ENCODE measurements at places on chromosomes 12 and 14.

DNA sequence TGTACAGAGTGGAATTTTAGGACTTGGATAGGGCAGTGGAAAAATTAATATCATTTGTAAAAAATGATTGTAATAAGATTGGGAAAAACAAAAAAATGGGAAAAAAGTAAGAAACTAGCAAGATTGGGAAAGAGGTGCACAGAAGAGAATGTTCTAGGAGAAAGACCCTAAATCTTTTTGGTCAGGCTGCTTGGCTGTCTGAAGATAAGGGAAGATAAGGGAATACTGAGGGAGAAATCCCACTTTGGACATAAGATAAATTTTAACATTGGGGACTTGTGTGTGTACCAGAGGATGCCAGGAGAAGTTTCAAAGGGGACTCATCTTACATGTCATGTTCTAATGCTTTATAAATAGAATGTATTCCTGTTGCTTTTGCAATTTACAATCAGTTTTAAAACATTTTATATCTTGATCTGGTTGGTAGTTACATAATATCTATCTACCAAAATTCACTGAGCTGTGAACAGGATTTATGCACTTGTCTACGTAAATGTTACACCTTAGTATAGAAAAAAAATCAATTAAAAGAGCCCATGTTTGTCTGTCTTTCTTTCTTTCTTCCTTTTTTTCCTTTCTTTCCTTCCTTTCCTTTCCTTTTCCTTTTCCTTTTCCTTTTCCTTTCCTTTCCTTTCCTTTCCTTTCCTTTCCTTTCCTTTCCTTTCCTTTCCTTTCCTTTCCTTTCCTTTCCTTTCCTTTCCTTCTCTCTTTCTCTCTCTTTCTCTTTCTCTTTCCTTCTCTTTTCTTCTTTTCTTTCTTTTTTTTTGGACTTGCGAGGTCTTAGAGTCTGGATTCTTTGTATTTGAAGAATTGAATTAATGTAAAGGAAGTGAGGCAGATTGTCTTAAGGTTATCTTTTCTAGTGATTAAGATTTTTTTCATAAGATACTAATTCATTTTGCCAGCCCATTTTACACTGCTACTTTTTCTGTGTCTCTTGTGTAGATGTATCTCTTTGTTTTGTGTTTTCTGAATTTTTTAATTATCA, 66.1 kb downstream of the KTN1 start:
- no peak for DNase-seq
- no peak overlapping the region for H3K27ac ChIP-seq
- H3K4me1 ChIP-seq, result peaks cover 9% of the 10 kb centered on the region
- H3K36me3 ChIP-seq, result peaks cover 32% of the 10 kb centered on the region
- no peaks in the 10 kb centered on the region for H3K27me3 ChIP-seq

DNA sequence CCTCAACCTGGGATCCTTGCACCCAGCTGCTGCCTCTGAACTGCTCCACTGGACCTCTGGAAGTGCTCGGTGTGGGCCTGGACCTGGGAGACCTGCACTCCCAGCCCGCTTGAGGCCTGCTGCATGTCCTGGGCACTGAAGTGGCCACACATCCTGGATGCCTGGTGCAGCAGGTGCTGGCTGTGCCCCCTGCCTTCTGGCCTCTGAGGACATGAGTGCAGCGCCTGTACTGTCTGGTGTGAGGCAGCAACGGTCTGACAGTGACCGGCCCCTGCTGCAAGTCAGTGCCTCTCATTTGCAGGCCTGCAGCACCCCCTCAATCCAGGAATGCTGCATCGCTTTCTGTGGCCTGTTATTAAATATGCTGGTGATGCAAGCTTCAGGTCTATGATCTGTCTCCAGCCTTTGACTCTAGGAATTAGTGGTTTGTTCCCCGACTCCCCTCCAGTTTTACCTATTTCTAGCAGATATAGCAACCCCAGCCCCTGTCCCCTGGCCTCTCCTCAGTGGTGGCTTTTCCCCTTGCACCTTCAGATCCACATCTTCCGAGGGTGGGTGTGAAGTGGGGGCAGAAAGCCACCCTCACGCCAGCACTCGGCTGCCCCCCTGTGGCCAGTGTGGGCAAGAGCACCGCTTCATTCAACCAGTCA, 3.6 kb downstream of the SMIM41 start:
- H3K36me3 ChIP-seq, result peaks cover 2% of the 10 kb centered on the region
- H3K27me3 ChIP-seq, result peaks cover 16% of the 10 kb centered on the region
- no peaks in the 10 kb centered on the region for H3K4me1 ChIP-seq
- H3K4me3 ChIP-seq, result no peak overlapping the region

DNA sequence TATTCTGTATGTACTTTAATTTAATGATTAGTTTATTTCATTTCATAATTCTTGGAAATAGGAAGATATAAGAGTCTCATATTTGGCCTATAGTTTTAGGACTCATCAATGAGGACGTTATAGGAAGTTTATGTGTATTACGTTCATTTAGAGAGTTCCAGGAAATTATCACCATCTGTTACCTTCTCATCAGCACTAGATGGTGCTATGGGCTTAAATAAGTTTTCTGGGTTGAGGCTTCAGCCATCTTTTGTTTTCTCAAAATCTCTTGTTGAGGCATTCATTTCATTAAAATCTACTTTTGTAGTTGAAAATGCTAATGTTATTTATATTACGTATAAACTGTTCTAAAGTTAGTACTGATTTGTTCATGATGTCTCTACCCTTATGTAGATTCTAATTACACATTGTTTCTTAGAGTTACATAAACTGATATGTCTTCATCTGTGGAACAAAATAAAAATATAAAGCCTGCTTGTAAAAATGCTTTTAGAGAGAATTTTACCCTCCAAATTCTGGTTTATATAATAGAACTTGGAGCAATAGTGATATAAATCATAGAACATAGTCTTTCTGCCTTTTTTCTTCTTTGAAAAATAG, 89.2 kb downstream of the CFAP54 start:
- H3K4me3 ChIP-seq, result no peak overlapping the region
- H3K36me3 ChIP-seq, result no peaks in the 10 kb centered on the region
- peaks cover 5% of the 10 kb centered on the region for H3K27me3 ChIP-seq
- H3K27ac ChIP-seq, result no peak overlapping the region

DNA sequence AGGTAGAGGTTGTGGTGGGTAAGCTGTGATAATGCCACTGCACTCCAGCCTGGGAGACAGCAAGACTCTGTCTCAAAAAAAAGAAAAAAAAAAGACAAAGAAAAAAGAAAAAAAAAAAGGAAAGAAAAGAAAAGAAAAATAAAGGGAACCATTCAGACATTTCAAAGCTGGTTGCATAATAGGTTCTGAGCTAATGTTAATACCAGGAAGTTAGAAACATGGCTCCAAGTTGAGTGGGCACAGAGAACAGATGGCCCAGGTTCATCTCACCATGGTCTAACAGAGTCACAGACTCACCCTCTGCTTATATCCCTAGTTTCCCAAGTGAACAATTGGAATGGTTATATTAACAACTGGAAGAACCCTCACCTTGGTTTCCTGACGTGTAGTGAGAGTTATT, 17.4 kb upstream of the ZDHHC17 start:
- no peak for DNase-seq
- H3K27me3 ChIP-seq, result peaks cover 3% of the 10 kb centered on the region
- H3K36me3 ChIP-seq, result no peaks in the 10 kb centered on the region

DNA sequence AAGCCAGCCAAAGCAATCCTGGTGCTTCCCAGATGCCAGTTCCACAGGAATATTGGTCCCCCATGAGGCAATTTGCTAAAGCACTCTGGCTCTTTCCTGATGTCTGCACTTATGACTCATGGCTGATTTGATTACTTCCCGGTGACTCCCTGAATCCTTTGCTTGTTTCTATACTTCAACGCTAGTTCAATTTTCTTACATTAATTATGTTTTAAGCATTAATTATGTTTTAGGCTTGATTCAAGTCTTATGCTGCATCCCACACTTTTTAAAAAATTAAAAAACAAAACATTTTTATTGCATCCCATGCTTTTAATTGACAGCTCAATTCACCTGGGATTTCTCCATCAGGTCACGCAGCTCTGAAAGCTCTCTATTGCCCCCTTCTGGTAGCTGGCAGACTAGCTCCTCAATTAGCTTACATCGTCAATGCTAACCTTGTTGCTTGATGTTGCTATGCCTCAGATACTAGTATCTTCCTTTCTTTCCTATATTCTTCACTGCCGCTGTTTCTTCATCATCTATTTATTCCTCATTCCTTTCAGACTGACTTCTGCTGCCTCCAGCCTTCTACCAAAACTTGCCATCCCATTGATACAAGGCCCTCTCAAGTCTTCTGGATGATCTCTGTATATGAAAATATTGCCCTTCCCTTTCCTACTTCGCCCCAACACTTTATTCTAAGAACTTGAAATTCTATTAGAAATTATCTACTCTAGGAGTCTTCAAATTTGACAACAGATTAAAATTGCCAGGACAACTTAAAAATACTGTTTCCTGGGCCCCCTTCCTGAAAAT, 32.0 kb downstream of the TSHR start:
- H3K36me3 ChIP-seq, result no peaks in the 10 kb centered on the region
- peak; percentile 55 for DNase-seq
- H3K4me3 ChIP-seq, result no peak overlapping the region
- H3K27ac ChIP-seq, result no peak overlapping the region
- H3K27me3 ChIP-seq, result peaks cover under 1% of the 10 kb centered on the region

DNA sequence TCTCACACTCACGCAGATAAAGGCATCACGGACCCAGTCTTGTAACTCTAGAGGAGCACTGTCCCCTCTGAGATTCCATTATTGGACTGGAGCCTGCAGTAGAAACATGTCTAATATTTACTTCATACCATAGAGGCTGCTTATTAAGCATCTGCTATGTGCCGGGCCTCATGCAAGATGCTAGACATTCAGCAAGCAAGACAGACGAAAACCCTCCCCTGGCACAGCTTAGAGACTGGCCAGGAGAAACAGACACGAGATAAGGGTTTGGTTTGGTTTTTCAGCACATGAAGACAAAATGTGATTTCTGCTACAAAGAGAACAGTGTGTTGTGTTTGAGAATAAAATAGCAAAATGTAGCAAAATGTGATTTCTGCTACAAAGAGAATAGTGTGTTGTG, 719.2 kb downstream of the MED13L start:
- no peaks in the 10 kb centered on the region for H3K27me3 ChIP-seq
- no peaks in the 10 kb centered on the region for H3K36me3 ChIP-seq
- no peak overlapping the region for H3K27ac ChIP-seq
- no peak for DNase-seq
- H3K4me3 ChIP-seq, result no peak overlapping the region

DNA sequence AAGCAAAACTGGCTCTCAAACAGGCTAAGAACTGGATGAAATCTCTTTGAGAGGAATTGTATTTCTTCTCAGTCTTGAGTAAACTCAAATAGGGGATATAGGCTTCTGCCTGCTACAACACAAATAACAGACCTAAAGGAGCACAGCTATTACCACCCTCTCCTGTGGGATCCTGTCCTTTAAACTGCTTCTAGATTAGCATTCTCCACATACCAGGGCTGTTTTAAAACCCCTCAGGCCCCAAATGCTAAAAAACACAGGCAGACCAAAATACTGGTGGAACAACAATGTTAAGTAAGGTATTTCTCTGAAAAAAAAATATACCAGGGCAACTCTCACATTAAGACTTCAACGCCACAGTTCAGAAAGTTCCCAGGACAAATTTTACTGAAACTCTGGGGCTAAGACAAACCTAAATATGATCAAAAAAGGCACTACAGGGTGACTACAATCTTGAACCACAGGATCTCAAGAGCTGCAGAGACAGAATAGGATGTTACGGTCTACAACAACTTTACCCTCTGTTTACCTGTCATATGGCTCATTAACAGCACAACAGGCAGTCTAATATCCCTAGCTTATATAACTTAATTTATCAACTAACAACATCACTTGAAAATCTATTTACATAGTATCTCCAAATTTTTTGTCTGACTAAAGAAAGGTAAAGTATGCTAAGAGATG, 7.2 kb downstream of the CPNE8 start:
- no peaks in the 10 kb centered on the region for H3K27me3 ChIP-seq
- no peak for DNase-seq
- H3K27ac ChIP-seq, result no peak overlapping the region
- no peak overlapping the region for H3K4me3 ChIP-seq
- H3K36me3 ChIP-seq, result no peaks in the 10 kb centered on the region

GRCh38 chr12:34392741-34393085, 370.4 kb downstream of the ALG10 start:
- no peak overlapping the region for H3K27ac ChIP-seq
- no peaks in the 10 kb centered on the region for H3K4me1 ChIP-seq
- H3K4me3 ChIP-seq, result no peak overlapping the region
- no peaks in the 10 kb centered on the region for H3K36me3 ChIP-seq
- DNase-seq, result no peak
- no peaks in the 10 kb centered on the region for H3K27me3 ChIP-seq

GRCh38 chr12:80704420-80704819, 3.0 kb upstream of the MYF6 start:
- H3K27me3 ChIP-seq, result peaks cover 31% of the 10 kb centered on the region
- H3K36me3 ChIP-seq, result no peaks in the 10 kb centered on the region
- no peak overlapping the region for H3K4me3 ChIP-seq
- no peak for DNase-seq
- no peak overlapping the region for H3K27ac ChIP-seq

DNA sequence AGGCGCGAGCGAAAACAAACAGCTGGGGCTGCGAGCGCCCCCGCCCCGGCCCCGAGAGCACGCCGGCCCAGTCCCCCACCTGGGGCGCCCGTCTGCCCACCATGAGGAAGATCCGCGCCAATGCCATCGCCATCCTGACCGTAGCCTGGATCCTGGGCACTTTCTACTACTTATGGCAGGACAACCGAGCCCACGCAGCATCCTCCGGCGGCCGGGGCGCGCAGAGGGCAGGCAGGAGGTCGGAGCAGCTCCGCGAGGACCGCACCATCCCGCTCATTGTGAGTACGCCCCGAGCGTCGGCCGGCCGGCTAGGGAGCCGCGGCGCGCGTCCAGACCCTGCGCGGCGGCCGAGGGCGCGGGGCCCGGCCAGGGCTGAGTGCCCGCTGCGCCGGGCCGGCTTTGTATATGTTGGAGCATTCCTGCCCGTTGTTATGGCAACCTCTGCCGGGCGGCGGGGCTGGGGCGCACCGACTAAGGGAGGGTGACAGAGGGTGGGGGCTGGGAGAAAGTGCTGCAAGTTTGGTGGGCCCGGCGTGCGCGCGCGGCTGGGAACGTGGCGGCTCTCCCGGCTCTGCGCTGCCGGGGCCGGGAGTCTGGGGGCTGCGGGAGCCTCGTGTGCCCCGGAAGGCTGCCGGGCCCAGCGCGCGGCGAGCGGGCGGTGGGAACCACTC, 367 bp downstream of the GALNT16 start:
- H3K4me1 ChIP-seq, result peaks cover 6% of the 10 kb centered on the region
- H3K27ac ChIP-seq, result no peak overlapping the region
- no peaks in the 10 kb centered on the region for H3K36me3 ChIP-seq
- H3K27me3 ChIP-seq, result peaks cover 54% of the 10 kb centered on the region
- peak overlapping the region; percentile 42 for H3K4me3 ChIP-seq
- DNase-seq, result no peak

DNA sequence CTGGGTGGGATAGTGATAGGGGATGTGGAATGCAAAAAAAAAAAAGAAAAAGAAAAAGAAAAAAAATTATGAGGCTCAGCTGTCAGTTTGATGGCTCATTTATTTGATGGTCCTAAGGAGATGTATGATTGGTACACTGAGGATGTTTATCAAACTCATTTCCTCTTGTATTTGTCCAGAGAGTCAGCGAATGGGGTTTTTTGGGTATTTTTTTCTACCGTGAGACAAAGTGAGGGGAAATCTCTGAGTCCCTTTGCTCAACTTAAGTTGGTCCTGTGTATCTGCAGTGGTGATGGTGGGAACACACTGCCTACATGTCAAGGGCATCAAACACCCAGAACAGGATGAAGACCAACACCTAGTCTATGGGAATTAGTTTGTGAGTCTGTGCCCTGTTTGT, 176.9 kb upstream of the HIF1A start:
- peaks cover 49% of the 10 kb centered on the region for H3K36me3 ChIP-seq
- H3K4me3 ChIP-seq, result no peak overlapping the region
- no peak for DNase-seq
- peaks cover 57% of the 10 kb centered on the region for H3K4me1 ChIP-seq

Data from activated T-helper 1 cell treated with anti-CD3 and anti-CD28 coated beads, Interleukin-12 subunit alpha, Interleukin-12 subunit beta, Interleukin-2, Interleukin-4 antibody, amounts not matched to agents 30 ng/mL and 10 ng/mL and 1 ng/mL, durations not matched to agents 14 hours and 24 hours and 36 hours (primary cell).